ENCODE measurements at places on chromosomes 5 and 9.

GRCh38 chr9:21542787-21543186 is 60.7 kb upstream of the IFNE start:
- peak; percentile 55 for DNase-seq

DNA sequence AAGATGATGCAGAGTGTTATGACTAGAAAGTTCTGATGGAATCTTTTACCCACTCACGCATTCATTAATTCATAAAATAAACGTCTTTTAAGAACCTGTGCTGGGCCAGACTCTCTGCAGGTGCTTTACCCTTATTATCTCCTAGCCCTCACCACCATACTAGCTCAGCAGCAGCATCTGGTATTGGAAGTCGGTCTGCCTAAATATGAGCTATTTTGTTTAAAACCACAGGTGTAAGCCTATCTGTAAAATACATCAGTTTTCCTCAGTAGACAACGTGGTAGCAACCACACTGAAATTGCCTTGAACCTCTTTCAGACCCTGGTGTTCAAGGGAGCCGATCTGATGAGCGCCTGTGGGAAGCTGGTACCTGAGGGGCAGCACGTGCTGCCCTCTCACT is 69.4 kb downstream of the PPIC start:
- DNase-seq, result no peak

- no peak for DNase-seq
These were observed 34.2 kb downstream of the SECISBP2 start for GRCh38 chr9:89352451-89352850.

DNA sequence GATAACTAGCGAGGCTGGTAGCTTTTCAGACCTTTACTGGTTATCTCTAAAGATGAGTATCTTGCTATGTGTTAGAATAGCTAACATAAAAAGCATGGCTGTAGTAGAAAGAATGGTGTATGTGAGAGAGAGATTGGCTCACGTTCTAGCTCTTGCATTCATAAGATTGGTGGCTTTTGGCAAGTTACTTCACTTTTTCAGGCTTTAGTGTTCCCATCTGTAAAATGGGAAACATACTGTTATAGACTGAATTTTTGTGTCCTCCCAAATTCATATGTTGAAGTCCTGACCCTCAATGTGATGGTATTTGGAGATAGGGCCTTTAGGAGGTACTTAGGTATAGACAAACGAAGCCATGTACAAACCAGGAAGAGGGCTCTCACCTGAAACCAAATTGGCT is 302.4 kb upstream of the KLF4 start:
- no peak for DNase-seq

GRCh38 chr9:136512651-136513071 is 29.8 kb upstream of the SEC16A start:
- DNase-seq, result no peak

- no peak for DNase-seq
These were observed 98.0 kb downstream of the EDIL3 start for GRCh38 chr5:84286662-84287061.

DNA sequence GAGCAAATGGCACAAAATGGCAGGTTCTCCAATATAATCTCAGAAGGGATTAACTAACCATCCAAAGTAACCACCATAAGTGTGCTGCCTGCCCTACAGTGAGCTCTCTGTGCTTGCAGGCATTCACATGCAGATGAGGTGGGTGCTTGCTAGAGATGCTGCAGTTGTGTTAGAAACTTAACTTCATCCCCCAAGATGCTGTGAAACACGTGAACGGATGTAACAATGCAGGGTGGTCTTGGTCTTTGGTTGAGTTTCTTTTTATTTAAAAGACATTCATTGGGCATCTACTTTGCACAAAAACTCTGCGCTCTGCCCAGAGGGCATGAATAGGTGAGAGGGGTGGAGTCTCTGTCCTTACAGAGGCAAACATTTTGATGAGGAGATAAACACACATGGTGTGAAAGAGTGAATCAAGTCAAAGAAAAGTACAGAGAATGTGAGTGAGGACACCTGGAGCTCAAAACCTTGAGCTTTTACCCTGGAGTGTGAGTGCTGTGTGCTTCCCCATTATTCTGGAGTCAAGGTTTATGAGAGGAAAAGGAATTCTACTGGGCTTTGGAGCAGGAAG is 143.9 kb upstream of the DAP start:
- no peak for DNase-seq

- no peak for DNase-seq
These were observed 734.9 kb downstream of the DTWD2 start for GRCh38 chr5:118253225-118254061.

DNA sequence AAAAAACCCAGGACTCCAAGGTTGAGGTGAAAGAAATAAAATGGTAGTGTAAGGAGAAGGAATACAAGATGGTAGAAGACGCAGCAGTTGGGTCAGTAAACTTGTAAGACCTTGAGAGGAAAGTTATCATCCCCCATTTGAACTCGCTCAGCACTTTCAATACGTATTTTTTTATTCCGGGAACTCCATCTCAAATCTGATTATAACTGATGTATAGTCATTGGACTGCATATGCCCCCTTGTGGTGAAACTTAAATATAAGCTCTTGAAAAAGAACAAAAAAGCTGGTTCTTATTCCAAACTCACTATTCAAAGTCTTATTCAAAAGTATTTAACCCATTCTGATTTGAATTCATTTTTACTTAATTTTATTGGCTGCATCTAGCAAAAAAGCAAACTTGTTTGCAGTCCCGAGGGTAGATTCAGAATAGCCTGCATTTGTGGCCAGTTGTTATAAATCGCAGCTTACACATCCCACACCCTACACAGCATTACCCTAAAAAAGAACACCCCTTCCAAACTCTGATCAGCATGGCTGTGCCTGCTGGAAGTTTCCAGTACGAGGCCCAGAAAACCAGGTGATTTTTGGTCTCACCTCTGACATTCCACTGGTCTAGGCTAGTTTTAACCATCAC is 118.0 kb downstream of the ESM1 start:
- peak; percentile 85 for DNase-seq

- DNase-seq, result peak; percentile 99
These were observed 48.2 kb upstream of the NFIB start for GRCh38 chr9:14362175-14362574.

DNA sequence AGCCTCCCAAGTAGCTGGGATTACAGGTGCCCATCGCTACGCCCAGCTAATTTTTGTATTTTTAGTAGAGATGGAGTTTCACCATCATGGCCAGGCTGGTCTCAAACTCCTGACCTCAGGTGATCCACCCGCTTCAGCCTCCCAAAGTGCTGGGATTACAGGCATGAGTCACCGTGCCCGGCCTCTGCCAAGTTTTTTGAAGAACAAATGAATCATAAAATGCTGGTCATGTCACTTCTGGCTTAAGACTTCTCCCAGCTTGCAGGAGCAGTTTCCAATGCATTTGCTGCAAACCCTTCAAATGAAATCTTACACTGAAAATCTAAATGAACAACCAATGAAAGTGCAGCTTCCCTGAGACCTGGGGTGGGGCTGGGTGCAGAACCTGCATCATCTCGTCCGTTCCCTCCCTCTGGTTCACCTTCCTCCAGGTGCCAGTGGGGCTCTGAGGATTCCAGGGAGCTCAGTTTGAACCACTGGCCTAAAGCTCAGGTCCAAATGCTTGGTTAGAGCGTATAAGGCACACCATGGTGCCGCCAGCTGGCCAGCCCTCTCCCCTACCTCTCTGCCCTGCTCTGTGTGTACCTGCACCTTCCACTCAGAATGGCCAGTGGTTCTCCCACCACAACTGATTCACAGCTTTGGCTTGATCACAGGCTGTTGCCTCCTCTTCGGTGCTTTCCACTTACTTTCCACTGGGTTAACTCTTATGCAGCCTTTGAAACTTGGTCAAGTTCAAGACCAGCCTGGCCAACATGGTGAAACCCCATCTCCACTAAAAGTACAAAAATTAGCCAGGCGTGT is 39.8 kb upstream of the FUBP3 start:
- peak; percentile 87 for DNase-seq

GRCh38 chr5:180117000-180117725 is 45.6 kb upstream of the RNF130 start:
- DNase-seq, result no peak

GRCh38 chr5:55749387-55749786 is 11.5 kb downstream of the DDX4 start:
- no peak for DNase-seq

DNA sequence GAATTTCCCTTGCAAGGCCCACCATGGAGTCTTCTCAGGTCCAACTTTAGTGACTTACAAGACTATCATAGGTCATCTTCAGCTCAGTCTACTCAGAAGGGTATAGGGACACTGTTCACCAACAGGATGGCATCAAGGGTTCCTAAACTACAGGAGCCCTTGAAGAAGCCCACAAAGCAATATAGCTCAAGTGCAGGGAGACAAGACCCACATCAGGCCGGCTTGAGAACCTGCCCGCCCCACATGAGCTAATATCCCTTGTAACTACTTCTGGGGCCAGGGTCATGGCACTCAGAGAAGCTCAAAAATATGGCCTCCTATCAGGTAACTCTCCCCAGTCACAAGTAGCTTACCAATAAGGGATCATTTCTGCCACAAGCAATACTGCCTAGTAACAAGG is 249.9 kb downstream of the CDK5RAP2 start:
- DNase-seq, result no peak

DNA sequence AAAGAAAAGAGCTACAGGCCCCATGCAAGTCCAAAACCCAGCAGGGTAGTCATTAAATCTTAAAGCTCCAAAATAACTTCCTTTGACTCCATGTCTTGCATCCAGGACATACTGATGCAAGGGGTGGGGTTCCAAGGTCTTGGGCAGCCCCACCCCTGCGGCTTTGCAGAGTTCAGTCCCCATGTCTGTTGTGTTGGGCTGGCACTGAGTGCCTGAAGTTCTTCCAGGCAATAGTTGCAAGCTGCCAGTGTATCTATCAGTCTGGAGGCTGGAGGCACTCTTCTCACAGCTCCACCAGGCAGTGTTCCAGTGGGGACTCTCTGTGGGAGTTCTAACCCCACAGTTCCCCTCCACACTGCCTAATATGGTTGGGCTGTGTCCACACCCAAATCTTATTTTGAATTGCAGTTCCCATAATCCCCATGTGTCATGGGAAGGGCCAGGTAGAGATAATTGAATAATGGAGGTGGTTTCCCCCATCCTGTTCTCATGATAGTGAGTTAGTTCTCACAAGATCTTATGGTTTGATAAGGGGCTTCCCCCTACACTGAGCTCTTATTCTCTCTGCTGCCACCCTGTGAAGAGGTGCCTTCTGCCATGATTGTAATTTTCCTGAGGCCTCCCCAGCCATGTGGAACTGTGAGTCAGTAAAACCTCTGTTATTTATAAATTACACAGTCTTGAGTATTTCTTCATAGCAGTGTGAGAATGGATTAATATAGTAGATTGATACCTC is 237.5 kb upstream of the ADRA1B start:
- no peak for DNase-seq

DNA sequence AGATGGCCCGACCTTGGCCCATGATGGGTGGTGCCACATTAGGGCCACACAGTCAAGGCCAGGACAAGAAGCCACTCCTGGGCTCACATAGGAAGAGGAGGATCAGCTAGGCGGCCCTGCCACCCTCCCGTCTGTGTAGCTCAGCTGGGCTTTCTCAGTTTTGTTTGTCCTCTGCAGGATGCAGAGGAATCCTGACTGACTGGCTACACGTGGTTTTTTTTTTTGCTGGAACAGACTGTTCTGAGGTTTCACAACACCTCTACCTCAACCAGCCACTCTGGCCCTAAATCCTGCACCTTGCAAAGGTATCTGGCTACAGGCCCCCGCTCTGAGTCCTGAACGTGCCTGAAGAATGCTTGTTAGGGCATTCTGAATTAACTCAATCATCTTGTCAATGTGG is 88.3 kb upstream of the MSX2 start:
- no peak for DNase-seq

DNA sequence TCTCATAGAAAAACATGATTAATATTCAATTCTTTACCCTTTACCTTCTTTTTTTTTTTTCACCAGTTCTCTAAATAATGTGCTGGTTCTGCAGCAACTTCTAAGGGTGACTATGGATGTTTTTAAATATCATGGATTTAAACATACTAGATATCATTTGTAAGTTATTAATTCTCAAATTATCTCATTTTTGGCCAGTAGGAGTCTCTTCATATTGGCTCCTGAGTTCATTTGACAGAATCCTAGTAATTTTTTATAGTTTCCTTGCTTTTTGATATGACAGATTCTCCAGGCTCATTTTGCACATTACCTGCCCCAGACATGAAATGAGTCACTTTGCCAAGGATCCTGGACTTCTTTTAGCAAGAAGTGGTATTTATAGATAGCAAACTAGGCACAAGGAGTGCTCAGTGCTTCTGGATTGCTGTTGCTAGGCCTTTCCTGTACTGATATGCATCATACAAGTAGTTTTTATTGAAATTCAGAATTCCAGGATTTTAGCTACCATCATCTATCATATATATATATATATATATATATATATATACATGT is 201.3 kb upstream of the IL12B start:
- peak; percentile 24 for DNase-seq

GRCh38 chr5:66213533-66213932 is 69.4 kb downstream of the SREK1 start:
- DNase-seq, result no peak

GRCh38 chr5:109186759-109187158 is 223.0 kb downstream of the PJA2 start:
- DNase-seq, result no peak

DNA sequence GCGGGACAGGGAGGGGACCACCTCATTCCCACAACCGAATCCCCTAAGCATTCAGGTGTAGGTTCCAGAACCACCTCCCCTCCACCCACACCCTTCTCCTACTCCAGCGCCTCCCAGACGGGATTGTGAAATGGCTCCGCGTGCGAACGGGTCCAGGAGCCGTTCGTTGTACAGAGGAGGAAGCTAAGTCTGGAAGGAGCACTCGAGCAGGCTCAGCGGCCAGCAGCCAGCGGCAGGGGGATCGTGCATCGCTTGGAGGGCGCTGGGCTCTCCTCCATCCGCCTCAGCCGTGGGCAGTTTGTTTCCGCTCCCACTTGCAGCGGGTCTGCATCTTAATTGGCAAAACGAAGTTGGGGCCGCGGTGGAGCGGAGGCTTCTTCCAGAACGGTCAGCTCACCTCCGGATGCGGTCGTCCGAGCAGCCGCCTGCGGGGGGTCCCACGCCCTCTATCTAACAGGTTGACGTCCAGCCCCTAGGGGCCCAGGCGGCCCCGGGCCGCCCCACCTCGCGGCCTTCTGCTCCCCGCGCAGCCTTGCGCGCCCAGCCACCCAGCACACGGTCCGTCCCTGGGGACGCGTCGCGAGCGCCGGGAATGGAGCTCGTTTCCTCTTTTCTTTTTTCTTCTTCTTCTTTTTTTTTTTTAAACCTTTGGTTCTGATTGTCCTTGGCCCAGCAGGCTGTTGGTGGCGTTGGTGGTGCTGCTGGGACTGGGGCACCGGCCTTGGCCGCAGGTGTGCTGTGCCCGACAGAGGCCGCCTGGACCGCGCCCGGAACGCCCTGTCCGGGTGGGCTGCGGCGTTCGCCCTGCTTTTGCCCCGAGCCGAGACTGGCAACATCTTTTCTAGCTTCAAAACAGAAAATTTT is 3.9 kb upstream of the BARX1 start:
- DNase-seq, result peak; percentile 32

DNA sequence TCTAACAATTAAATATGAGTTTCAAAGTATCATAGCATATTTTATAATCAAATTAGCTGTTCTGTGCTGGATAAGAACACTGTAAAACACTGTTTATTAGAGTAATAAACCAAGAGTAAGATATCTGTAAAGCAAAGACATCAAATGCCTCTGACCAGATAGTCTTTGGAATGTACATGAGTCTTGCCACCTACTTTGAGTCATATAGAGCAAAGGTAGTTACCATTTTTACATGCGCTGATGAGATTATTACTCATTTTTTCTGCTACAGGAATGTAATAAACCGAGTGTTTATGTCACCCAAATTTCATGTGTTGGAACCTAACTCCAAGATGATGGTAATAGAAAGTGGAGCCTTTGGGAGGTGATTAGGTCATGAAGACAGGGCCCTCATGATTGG is 654.5 kb downstream of the CETN3 start:
- DNase-seq, result no peak
